ENCODE measurements at places on chromosomes 7 and 10.

DNA sequence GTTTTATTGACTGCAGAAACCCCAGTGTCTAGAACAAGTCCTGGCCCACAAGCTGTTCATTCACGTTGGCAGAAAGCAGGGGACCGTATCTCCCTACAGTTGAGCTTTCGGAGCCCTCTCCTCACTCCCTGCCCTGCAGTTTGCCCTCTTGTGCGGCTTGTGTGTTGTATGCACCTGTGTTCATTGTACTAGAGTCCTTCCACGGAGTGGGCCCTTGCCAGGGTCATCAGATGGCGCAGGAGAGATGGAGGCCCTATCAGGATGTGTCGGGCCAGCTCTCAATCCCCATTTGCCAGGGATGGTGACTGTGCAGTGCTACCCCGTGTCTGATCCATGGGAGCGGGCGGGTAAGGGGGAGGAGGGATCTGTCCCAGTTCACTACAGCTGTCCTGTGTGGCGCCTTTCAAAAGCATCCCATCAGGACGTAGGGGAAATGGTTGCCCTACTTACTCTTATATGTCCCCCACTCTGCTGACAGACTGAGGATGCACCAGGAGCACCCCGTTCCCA is 77.4 kb upstream of the PRR15 start:
- DNase-seq = no peak

DNA sequence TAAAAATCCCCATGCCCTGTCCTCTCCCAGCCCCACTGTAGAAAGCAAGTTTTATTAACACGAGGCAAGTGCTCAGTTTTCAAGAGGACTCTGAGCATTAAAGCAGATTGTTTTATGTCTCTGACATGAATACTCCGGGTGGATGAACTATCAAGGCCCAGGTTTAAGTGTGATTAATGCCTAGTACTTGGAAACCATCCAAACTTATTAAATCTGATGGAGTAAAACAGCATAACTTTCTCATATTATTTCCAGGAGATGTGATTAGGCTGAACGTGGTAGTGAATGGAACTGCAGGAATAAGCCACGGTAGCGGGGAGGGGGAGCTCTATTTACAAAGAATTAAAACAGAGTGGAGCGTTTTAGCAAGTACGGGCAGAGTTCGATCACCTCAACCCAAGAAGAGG is 144.2 kb upstream of the RNF32 start:
- no peak for DNase-seq

DNA sequence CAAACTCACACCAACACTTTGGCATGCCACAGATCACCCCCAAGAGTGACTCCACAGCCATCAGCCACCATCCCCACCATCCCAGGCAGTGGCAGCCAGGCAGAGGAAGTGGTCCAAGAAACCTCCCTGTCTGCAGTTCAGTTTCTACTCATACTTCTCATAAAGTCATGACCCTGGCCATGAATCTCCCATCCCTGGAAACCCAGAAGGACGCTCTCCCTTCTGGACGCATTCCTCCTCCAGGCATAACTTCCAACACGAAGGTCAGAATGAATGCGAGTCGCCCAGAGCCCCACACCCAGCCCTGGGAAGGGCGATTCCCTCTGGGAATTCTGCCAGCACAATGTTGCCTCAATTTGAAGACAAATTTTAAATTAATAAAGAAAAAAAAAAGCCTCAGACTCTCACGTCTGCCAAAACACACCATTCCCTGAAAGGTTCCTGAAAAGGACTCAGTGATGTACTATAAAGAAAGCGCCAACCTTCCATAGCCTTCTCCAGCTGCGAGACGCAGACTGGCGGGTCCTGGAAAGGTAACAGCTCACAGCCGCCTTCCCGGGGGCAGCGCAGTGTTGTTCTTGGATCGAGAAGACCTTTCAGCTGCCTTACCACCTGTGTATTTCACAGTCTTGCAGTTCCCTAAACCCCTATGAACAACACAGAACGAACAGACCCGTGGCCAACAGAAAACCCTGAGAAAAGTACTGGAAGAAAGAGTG is 307.6 kb downstream of the FRMD4A start:
- DNase-seq = no peak

GRCh38 chr7:114126095-114126494 is 207.3 kb upstream of the PPP1R3A start:
- DNase-seq = no peak

DNA sequence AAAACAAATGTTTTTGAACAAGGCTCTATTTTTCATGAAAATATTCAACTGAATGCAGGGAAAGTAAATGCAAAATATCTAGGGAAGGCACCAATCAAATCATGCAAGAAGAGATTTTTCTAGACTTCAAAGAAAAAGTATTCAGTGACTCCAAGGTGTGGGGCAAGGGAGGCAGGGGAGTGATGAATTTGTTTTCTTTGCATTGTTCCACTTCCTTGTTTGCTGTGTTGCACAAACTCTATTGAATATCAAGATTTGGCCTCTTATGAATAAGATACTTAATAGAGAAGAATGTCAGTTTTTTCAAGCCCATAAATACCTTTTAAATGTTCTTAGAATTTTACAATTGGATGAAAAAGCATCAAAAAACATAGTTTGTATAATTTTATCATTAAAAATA is 26.4 kb downstream of the STEAP1 start:
- DNase-seq = no peak

- DNase-seq = no peak
Observed at GRCh38 chr10:58028597-58029366, 238.9 kb downstream of the IPMK start.

DNA sequence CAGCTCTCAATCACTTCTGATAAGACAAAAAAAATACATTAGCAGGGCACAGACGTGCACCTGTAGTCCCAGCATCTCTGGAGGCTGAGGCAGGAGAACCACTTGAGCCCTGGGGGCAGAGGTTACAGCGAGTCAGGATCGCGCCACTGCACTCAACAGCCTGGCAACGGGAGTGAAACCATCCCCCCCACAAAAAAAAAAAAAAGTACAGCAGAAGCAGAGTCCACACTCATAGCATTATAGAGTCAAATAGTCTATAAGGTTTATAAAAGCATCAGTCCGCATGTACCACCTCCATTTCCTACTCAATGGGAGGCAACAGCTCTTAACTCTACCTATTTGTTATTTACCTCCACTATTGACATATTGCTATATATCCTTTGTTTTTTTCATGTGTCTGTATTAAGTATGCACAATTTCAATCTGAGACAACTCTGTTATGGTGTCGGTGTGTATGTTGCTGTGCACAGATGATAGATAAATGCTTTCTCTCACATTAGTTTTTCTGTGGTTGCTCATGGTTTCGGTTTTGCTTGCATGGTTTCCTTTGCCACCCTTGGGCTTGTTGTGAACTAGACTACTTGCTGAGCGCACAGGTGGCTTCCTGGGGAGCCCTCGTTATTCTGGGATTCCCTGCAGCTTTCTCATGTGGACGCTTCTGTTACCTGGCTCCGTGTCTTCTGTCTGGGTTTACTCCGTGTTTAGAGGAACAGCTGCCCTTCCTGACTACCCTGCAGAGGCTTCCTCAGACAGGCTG is 40.4 kb downstream of the PROSER2 start:
- DNase-seq = peak; percentile 27

- no peak for DNase-seq
Observed at GRCh38 chr7:152871005-152871677, 111.6 kb downstream of the ACTR3B start.

DNA sequence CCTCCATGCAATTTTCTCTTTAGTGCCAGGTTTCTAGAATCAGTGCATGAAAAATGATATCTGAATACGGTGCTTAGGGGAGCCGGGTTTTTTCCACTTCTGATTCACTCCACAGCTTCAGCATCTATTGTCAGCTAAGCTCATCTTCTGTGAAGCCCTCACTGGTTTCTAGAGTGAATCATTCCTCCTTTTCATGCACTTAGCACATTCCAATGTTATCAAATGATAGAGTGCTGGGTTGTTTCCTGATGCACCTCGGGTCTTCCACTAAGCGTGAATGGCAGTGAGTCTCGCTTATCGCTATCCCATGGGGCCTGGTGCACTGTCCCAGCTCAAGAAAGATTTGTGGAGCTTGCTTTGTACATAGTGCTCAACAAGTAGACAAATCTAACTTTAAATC is 170.9 kb upstream of the RHEB start:
- no peak for DNase-seq

DNA sequence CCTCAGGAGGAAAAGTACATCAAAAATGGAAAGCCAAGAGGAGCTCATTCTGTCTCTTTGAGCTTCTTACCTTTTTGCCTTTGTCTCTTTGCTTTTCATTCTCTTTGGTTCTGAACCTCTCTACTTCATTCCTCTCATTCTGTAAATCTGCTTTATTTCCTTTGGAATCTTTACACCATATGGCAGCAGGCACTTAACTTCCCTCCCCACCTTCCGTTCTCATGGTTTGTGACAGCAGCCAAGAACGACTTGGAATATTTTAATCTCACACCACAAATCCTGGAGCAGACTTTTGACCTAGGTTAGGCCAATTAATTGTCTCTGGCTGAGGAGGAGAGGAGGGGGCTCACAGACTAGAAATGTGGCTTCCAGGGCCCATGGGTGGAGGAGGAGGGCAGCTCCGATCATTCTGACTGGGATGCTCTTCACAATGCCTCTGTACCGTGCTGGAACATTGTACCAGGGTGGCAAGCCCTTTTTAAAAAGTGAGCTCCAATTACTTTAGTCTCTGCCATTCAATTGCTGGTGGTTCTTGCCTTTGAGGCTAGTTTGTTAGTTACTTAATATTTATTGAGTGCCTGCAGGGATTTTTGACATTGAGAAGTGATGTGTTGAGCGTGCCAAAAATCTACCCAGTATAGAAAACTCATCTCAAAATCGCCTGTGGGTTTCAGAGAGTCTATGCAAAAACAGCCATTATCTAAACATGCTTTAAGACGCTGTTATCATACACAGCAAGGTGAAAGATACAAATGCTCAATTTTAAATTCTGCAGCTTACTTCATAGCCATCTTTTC is 386.6 kb downstream of the DPP6 start:
- DNase-seq = no peak

GRCh38 chr10:119737039-119737663 is 11.3 kb downstream of the INPP5F start:
- no peak for DNase-seq

DNA sequence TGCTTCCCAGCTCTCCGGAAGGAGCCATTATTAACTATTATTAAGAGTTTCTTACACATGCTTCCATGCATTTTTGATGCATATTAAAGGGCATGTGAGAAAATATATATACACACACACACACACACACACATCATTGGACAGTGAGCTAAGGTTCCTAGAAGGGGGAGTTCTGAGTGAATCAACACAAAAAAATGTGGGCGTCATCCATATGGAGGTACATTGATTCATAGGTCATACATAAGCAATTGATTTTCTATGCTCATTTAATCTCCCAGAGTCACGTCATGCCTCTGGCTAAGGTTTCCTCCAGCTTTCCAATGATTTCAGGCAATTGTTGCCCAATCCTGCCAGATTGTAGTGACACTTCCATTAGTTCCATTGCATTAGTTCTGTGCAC is 269.4 kb downstream of the DNAJB9 start:
- DNase-seq = no peak

DNA sequence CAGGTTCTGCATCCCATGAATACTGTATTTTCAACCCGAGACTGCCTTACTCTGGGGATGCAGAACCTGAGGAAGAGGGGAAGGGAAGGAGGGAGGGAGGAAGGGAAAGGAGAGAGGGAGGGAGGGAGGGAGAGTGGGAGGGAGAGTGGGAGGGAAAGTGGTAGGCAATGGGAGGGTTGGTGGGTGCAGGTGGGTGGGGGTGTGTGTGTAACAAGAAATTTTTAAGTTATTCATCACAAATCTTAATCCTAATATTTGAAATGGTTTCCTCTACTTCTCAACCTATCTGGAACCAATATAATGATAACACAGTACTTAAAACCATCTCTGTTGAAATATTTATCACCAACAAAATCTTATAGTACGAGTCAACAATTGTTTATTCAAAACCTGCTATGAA is 68.0 kb downstream of the PDSS1 start:
- DNase-seq = no peak

GRCh38 chr10:91705948-91706670 is 73.2 kb upstream of the PPP1R3C start:
- no peak for DNase-seq

- no peak for DNase-seq
Observed at GRCh38 chr10:91046869-91047268, 126.0 kb upstream of the ANKRD1 start.

GRCh38 chr10:13769946-13770345 is 183.2 kb downstream of the PRPF18 start:
- DNase-seq = no peak

DNA sequence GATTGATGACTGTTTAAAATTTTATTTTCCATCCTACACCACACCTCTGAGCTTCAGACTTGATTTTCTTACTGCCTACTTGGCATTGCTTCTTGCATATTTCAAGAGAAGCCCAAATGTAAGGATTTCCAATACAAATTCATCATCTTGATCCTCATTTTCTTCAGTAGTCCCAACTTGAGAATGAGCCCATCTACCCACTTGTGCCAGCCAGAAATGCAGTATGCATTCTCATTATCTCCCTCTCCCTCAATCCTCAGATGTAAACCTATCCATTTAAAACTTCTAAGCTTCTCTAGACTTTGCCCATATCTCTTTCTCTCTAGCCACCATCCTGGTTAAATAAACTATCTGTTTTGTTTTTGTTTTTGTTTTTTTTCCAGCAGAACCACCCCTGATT is 22.4 kb upstream of the EGFR start:
- DNase-seq = no peak

- DNase-seq = no peak
Observed at GRCh38 chr10:49542353-49542752, 3.4 kb upstream of the ERCC6 start.

GRCh38 chr10:89954061-89954460 is 252.7 kb downstream of the KIF20B start:
- DNase-seq = no peak

GRCh38 chr10:1057106-1057657 is 997 bp downstream of the WDR37 start:
- DNase-seq = no peak

GRCh38 chr7:154743206-154743605 is 259.7 kb downstream of the PAXIP1 start:
- DNase-seq = no peak

DNA sequence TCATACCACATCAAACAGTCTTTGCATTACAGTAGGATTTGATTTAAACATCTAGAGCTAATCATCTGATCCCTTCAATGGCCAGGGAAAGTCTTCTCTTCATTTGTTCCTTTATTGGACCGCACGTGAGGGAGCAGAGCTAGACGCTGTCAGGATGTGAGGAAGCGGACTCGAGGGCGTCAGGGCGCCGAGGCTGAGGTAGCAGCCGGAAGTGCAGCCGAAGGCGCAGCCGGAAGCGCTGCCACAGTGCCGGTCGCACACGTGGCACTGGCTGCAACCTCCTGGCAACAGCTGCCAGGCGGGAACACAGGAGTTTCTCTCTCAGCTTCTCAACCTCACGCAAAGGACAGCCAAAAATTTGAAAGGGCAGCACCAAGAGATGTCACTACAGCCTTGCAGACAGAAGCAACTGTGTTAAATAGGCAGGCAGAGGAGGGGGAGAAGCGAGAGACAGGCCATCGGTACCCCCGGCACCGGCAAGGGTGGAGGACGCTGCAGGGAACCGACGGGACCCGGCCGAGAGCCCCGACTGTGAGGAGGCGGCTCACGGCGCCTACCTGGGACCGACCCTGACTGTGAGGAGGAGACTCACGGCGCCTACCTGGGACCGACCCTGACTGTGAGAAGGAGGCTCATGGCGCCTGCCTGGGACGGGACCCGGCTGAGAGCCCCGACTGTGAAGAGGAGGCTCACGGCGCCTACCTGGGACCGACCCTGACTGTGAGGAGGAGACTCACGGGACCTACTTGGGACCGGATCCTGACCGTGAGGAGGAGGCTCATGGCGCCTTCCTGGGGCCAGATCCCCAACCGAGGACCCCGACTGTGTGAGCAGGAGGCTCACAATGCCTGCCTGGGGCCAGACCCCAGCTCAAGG is 32.3 kb downstream of the VIPR2 start:
- DNase-seq = peak; percentile 17
